ENCODE measurements at places on chromosomes 12 and 14.

GRCh38 chr12:123621619-123622530 lies 11.6 kb downstream of the EIF2B1 start:
- no peak for DNase-seq

GRCh38 chr12:78037707-78038106 lies 207.0 kb downstream of the NAV3 start:
- no peak for DNase-seq

GRCh38 chr14:88841741-88842140 lies 17.3 kb downstream of the TTC8 start:
- no peak for DNase-seq

DNA sequence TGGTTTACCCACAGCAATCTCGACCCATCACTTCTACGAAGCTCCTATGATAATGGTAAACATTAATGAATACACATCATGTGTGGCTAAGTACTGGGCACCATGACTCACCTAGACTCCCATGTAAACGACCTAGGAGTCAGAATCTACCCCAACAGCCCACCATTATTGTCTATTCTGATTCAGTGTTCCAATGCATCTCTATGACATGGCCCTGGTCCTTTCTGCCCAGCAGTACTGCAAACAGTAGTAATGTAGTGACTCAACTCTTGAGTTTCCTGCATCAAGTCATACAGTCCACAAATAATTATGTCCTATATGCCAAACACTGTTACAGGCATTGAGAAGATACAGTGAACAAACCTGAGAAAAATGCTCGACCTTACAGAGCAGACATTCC lies 14.6 kb downstream of the GTF2A1 start:
- DNase-seq = no peak

GRCh38 chr12:95787274-95787818 lies 3.2 kb downstream of the NTN4 start:
- DNase-seq = no peak

GRCh38 chr14:62431496-62431895 lies 613.8 kb downstream of the KCNH5 start:
- no peak for DNase-seq
